ENCODE measurements at places on chromosomes 12 and 14.

DNA sequence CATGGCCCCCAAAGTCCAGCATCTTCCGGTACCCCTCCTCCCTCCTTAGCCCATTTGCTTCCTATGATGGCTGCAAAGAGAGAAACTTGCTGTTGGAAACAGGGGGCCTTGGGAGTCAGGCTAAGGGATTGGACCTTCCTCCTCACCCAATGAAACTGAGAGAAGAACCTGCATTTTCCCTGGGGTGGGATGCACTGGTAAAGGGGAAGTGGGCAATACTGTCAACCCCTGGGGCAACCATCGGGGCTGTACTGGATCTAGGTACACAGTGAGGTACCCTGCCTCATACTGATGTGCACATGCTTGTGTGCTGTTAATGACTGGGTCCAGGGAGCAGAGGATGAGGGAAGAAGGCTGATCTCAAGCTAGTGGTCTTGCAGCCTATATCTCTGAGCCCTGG is 11.0 kb upstream of the JPH4 start:
- no peak for DNase-seq

- DNase-seq: no peak
These were observed 2.3 kb downstream of the CCND2 start for GRCh38 chr12:4275870-4276301.

DNA sequence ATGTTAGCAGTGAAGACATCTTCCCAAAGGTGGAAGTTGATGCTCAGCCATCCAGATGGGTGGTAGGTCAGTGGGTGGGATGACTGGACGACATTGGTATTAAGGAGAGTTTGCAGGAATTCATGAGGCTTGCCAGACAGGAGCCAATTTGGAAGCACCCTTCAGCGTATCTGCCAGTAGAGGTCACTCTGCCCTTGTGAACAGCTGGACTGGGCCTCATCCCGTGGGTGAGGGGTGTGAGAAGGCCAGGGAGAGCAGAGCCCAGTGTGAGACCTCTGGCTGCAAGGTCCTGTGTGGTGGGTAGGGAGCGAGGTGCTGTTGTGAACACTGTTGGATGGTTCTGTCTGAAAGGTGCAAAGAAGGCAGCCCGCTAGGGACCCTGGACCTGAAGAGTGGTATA is 37.7 kb downstream of the SLC5A8 start:
- no peak for DNase-seq

DNA sequence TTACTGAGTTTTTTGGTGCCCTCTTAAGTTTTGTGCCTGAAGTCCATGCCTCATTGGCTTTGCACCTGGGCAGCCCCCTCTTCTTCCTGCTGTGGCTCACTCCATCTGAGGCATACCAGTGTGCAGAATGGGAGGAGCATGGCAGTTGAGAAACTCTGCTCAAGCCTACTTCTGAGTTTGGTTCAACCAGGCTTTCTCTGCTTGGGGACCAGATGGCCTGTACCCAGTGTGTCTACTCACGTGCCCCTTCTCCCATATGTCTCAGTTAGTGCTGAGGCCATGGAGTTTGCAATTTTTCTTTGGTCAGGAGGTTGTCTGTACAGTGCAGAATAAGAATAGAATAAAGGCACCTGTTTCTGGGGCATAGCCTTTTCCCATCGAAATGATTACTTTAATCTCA is 383.3 kb upstream of the DDHD1 start:
- no peak for DNase-seq

DNA sequence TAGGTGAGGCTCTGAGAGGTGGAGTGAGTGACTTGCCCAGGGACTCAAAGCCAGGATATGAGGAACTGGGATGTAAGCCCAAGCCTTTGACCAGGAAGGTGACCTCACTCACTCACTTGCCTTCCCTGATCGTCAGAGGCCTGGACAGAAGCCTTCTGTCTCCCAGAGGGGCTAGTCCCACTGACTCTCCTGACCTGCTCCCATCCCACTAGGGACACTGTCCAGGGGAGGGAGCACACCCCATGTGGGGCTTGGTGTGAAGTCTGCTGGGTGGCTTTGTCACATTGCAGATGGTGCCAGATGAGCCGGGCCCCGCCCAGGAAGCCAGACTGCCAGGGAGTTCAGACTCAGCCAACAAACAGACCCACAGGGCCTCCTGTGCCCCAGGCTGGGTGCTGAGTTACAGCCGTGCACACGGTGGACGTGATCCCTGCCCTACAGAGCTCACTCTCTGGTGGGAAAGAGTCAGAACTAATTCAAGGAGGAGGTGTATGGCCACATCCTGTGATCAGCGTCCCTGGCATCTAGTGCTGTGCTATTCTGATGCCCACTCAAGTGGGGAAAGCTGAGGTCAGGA is 28.3 kb downstream of the MMAB start:
- DNase-seq: no peak
